Upper lobe of right lung (tissue), 1 donor: ENCODE measurements at places on chromosomes 1 and 21. TPM values are rescaled to one million over a fixed set of nuclear protein-coding genes. Genes with fewer than 3 reads are reported as not detected.

The HHAT gene
- total RNA-seq, result 4.3 TPM

GRCh38 chr1:112402682-112403643 is 6.9 kb downstream of the CTTNBP2NL start:
- H3K27me3 ChIP-seq, result no peaks in the 10 kb centered on the region
- H3K36me3 ChIP-seq, result no peaks in the 10 kb centered on the region
- H3K4me3 ChIP-seq, result no peak overlapping the region
- H3K27ac ChIP-seq, result no peak overlapping the region

DNA sequence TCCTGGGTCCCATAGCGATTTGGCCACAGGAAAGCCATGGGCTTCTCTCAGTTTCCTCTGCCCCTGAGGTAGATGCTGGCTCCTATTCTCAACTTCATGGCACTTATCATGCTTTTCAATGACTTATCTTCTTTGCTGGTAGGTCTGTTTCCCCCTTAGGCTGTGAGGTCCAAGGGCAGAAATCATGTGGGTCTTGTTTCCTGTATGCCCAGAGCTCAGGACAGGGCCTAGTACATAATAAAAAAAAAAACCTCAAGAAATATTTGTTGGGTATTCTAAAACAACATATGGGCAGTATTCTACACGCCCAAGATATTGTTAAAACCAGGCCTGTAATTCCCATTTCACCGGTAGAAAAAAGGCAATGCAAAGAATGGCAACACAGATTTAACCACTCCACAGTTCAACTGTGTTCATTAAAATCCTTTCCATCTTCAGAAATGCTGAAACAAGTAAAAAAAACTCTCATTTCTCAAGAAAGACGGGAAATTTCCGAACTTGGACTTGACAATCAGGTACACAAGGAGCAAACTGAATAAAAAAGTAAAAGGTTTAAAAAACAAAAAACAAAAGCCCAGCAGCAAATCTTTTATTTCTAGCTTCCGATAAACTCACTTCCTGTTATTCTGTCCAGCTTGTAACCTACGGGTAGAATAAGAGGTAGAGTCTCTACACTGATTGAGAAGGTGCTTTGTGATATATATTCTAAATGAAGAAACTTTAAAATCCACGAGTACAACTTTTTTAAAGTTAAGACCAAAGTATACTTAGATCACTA is 6.3 kb upstream of the TDRD10 start:
- H3K4me1 ChIP-seq, result peaks cover 72% of the 10 kb centered on the region
- H3K4me3 ChIP-seq, result peak overlapping the region; percentile 2
- peaks cover 26% of the 10 kb centered on the region for H3K36me3 ChIP-seq
- DNase-seq, result no peak
- H3K27ac ChIP-seq, result peak overlapping the region; percentile 63

The CDC7 gene
- total RNA-seq, result 4.3 TPM

DNA sequence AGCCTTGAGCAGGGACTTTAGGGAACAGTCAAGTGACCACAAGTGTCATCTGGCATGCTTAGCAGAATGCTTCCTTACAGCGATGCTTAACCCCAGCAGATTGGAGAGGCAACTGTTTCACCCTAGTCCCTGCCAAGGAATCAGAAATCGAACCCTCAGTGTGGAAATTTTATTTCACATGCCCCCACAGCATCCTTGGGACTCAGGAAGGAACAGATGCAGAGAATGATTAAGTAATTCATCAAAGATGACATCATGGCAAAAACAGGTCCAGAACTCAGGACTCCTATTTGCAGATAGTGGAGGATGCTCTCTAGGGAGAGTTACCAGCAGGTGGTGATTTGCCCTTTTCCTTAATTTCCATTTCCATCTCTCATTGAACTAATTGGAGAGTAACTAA is 333.0 kb upstream of the KAZN start:
- no peaks in the 10 kb centered on the region for H3K27me3 ChIP-seq
- no peak for DNase-seq
- no peaks in the 10 kb centered on the region for H3K36me3 ChIP-seq

The ANXA9 gene
- total RNA-seq, result 1.2 TPM

DNA sequence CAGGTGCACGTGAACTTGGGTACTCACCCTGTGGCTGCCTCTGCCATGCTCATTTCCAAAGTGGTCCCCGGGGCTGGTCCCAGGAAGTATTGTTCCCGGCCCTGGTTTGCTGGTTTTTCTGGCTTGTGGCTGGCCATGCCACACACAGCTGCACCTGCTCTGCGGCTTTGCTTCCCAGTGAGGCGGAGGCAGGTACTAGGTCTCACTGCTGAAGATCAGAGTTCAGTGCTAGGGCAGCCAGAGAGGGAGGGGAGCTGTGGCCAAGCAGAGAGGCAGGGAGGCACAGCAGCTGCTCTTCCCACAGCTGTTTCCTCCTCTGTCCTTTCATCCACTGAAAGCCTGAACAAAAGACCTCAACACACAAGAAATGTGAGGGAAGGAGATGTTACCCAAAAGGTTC is 30.5 kb downstream of the ENO1 start:
- H3K27me3 ChIP-seq, result no peaks in the 10 kb centered on the region
- no peaks in the 10 kb centered on the region for H3K36me3 ChIP-seq
- no peak overlapping the region for H3K27ac ChIP-seq
- no peak for DNase-seq
- no peak overlapping the region for H3K4me3 ChIP-seq

- no peak for DNase-seq
- H3K4me3 ChIP-seq, result no peak overlapping the region
- no peaks in the 10 kb centered on the region for H3K27me3 ChIP-seq
- no peaks in the 10 kb centered on the region for H3K36me3 ChIP-seq
- H3K27ac ChIP-seq, result no peak overlapping the region
- H3K4me1 ChIP-seq, result peaks cover 33% of the 10 kb centered on the region
These were observed 34.2 kb upstream of the JUN start for GRCh38 chr1:58818075-58818474.

The BRINP2 gene
- not detected for total RNA-seq

- no peak overlapping the region for H3K4me3 ChIP-seq
- no peak for DNase-seq
- H3K27ac ChIP-seq, result peak overlapping the region; percentile 74
- no peaks in the 10 kb centered on the region for H3K27me3 ChIP-seq
- peaks cover 27% of the 10 kb centered on the region for H3K4me1 ChIP-seq
- H3K36me3 ChIP-seq, result no peaks in the 10 kb centered on the region
These were observed 17.4 kb downstream of the ADARB1 start for GRCh38 chr21:45091550-45092322.

- no peaks in the 10 kb centered on the region for H3K27me3 ChIP-seq
- H3K4me3 ChIP-seq, result no peak overlapping the region
- peaks cover 59% of the 10 kb centered on the region for H3K4me1 ChIP-seq
These were observed 8.7 kb downstream of the ETS2 start for GRCh38 chr21:38814126-38815059.

GRCh38 chr1:155122308-155122707 is 5.4 kb upstream of the EFNA1 start:
- no peak for DNase-seq
- H3K36me3 ChIP-seq, result no peaks in the 10 kb centered on the region
- H3K27me3 ChIP-seq, result peaks cover 4% of the 10 kb centered on the region
- H3K4me3 ChIP-seq, result no peak overlapping the region

- H3K4me1 ChIP-seq, result no peaks in the 10 kb centered on the region
These were observed 306.3 kb upstream of the DUSP10 start for GRCh38 chr1:222048094-222048595.

GRCh38 chr1:37257646-37258045 is 216.7 kb upstream of the ZC3H12A start:
- H3K4me1 ChIP-seq, result no peaks in the 10 kb centered on the region
- H3K36me3 ChIP-seq, result no peaks in the 10 kb centered on the region
- peaks cover 55% of the 10 kb centered on the region for H3K27me3 ChIP-seq

GRCh38 chr1:40742363-40743061 is 41.1 kb upstream of the KCNQ4 start:
- H3K27ac ChIP-seq, result no peak overlapping the region
- H3K4me3 ChIP-seq, result no peak overlapping the region
- H3K27me3 ChIP-seq, result no peaks in the 10 kb centered on the region
- H3K4me1 ChIP-seq, result no peaks in the 10 kb centered on the region
- DNase-seq, result no peak
- peaks cover 44% of the 10 kb centered on the region for H3K36me3 ChIP-seq

- no peak overlapping the region for H3K4me3 ChIP-seq
- H3K27me3 ChIP-seq, result no peaks in the 10 kb centered on the region
- H3K27ac ChIP-seq, result no peak overlapping the region
- DNase-seq, result no peak
These were observed 90.1 kb downstream of the TLR5 start for GRCh38 chr1:223052931-223053330.

- no peaks in the 10 kb centered on the region for H3K27me3 ChIP-seq
- no peak overlapping the region for H3K4me3 ChIP-seq
- no peaks in the 10 kb centered on the region for H3K4me1 ChIP-seq
- H3K36me3 ChIP-seq, result peaks cover 45% of the 10 kb centered on the region
- H3K27ac ChIP-seq, result no peak overlapping the region
These were observed 15.2 kb upstream of the YRDC start for GRCh38 chr1:37822906-37823815.

- H3K4me3 ChIP-seq, result no peak overlapping the region
- peak overlapping the region; percentile 58 for H3K27ac ChIP-seq
- H3K36me3 ChIP-seq, result no peaks in the 10 kb centered on the region
- H3K4me1 ChIP-seq, result peaks cover 53% of the 10 kb centered on the region
These were observed 20.5 kb downstream of the SOX13 start for GRCh38 chr1:204093421-204093717.

DNA sequence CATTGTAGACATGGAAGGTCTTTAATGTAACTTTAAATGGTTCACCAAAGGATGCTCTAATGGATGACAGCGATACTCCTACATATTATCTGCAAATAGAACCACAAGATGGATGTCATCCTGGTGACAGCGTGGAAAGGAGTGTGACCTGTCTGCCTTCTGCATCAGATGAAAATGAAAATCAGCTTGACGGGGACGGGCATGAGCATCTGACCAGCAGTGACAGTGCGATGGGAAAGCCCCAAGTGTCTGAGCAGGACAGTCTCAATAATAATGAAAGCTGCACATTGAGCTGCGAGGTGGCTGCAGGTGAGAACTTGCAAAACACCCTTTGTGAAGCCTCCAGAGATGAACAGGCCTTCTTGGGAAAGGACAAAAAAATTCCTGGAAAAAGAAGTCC is 25.2 kb downstream of the CNST start:
- H3K4me3 ChIP-seq, result no peak overlapping the region
- no peaks in the 10 kb centered on the region for H3K27me3 ChIP-seq
- peaks cover 15% of the 10 kb centered on the region for H3K4me1 ChIP-seq
- H3K27ac ChIP-seq, result no peak overlapping the region
- no peak for DNase-seq
- H3K36me3 ChIP-seq, result peaks cover 14% of the 10 kb centered on the region

The BEST4 gene
- not detected for total RNA-seq

DNA sequence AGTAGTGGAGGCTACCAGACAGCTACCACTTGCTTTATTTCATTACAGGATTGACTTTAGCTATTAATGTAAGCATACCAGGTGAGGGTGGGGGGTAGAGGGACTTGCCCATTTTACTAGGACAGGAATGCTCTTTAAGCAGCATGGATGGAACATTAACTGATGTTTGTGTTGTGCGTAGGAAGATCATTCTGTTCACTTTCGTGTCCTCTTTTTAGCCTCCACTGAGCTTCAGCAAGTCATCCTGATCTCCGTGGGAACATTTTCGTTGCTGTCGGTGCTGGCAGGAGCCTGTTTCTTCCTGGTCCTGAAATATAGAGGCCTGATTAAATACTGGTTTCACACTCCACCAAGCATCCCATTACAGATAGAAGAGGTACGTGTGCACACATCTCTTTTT is 29.3 kb downstream of the IFNGR2 start:
- H3K27me3 ChIP-seq, result no peaks in the 10 kb centered on the region
- no peak overlapping the region for H3K4me3 ChIP-seq
- peaks cover 98% of the 10 kb centered on the region for H3K36me3 ChIP-seq
- no peak for DNase-seq
- H3K4me1 ChIP-seq, result peaks cover 9% of the 10 kb centered on the region

DNA sequence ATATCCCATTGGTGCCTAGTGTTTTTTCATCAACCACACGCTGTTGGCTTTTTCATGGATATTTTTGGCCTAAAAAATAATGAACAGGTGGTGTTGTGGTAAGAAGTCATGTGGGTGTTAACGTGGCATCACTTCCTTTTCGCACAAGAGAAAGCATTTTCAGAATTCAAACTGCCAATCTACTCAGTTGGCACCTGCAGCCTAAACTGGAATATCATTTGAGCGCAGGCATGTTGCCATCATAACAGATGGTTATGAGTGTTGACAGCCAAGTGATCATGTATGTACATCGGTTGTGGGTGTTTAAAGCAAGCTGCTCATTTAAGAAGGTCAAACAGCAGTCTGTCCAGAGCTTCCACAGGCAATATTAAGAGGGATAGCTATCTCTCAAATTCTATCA is 1963.0 kb downstream of the NCAM2 start:
- no peak for DNase-seq
- no peak overlapping the region for H3K4me3 ChIP-seq
- H3K36me3 ChIP-seq, result no peaks in the 10 kb centered on the region
- H3K27me3 ChIP-seq, result no peaks in the 10 kb centered on the region

The EDARADD gene
- 0.78 TPM for total RNA-seq

- H3K4me3 ChIP-seq, result no peak overlapping the region
- no peak overlapping the region for H3K27ac ChIP-seq
- peaks cover 3% of the 10 kb centered on the region for H3K4me1 ChIP-seq
- no peaks in the 10 kb centered on the region for H3K27me3 ChIP-seq
These were observed 32.9 kb downstream of the NIBAN1 start for GRCh38 chr1:184941410-184941733.

The SLC6A17 gene
- 0.06 TPM for total RNA-seq

- H3K27me3 ChIP-seq, result no peaks in the 10 kb centered on the region
- H3K36me3 ChIP-seq, result no peaks in the 10 kb centered on the region
- H3K4me1 ChIP-seq, result no peaks in the 10 kb centered on the region
- no peak for DNase-seq
- H3K4me3 ChIP-seq, result no peak overlapping the region
These were observed 337.5 kb upstream of the LRRC7 start for GRCh38 chr1:69230208-69230607.

DNA sequence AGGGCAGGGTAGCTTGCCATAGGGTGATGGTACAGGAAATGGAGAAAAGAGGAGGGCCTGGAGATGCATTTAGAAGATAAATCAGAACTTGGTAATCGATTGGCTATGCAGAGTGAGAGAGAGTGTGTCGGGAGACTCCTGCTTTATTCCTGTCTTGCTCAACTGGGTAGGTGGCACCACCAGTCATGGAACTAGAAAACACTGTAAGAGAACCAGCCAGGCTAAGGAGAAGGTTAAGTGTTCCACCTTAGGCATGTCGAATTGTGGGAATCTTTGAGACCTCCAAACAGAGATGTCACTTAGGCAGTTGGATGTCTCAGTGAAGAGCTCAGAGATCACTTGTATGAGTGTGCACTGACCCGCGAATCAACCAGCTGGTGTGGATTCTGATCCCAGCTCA is 28.7 kb upstream of the RD3 start:
- no peak overlapping the region for H3K27ac ChIP-seq
- H3K4me3 ChIP-seq, result no peak overlapping the region
- no peaks in the 10 kb centered on the region for H3K27me3 ChIP-seq
- no peaks in the 10 kb centered on the region for H3K4me1 ChIP-seq
- DNase-seq, result no peak
- H3K36me3 ChIP-seq, result no peaks in the 10 kb centered on the region
